ENCODE measurements at places on chromosomes 11 and 22. TPM values are rescaled to one million over a fixed set of nuclear protein-coding genes. Genes with fewer than 3 reads are reported as not detected.

GDPD4 gene
- 0.34 TPM for polyA plus RNA-seq

SHANK3 gene
- polyA plus RNA-seq = 10.2 TPM

CPT1A gene
- polyA plus RNA-seq = 29.1 TPM

GRCh38 chr11:92489826-92490399 lies 265.3 kb downstream of the FAT3 start:
- no peak for DNase-seq

GRCh38 chr22:50612528-50613221 lies 12.1 kb downstream of the MAPK8IP2 start:
- no peak for DNase-seq

DNA sequence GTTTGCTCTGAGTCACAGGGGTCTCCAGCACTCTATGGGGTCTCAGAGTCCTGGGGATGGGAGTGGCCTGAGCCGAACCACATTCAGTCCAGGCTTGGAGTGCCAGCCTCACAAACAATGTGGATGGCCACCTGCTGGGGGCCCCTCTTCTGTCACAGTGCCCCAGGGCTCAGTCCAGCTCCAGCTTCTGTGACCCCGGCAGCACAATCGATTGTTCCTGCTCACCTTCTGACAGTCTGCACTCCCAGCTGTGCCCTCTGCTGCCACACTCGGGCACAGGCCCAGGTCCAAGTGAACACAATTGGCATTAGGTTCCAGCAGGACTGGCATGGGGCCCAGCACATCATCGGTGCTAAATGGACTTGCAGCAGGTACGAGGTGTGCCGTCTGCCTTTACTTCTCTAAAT lies 84.8 kb downstream of the TP53I11 start:
- DNase-seq = no peak

DNA sequence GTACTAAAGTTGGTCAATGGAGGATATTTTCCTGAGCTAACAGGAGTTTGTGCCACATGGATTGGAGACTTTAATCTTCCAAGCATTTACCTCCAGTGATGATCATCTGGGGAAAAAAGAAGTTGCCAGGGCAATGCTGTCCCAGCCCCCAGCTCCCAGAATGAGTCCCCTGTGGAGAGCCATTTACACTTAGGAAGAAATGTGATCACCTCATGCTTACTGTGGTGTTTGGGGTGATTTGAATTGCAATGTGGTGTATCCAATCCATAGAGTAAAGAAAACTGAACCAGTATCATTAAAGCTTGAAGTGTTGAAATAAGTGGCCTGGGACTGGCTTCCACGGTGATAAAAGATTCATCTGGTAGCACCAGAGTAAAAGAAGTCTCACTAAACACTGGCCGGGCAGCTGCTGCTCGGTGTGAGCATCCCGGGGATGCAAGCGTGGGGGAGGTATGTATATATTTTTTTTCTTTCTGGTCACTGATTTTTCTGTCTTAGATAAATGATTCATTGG lies 117.2 kb upstream of the NTM start:
- DNase-seq = no peak

DNA sequence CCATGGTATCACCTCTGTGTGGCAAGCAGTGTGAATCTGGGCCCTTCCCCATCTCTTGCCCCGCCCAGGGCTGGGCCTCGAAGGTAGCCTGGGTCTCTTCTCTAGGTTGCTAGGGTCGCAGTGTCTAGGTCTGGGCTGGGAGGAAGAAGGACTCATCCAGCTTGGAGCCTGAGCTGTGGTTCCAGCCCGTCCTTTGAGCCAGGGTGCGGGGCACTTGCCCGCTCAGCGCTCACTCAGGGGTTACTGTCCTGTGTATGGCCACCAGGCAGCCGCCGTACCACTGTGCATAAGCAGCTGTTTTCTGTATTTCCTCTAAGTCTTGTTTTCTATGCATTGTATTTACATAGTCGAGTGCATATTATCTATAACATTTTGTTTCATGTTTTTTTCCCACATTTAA lies 160.9 kb downstream of the TBC1D22A start:
- no peak for DNase-seq

DNA sequence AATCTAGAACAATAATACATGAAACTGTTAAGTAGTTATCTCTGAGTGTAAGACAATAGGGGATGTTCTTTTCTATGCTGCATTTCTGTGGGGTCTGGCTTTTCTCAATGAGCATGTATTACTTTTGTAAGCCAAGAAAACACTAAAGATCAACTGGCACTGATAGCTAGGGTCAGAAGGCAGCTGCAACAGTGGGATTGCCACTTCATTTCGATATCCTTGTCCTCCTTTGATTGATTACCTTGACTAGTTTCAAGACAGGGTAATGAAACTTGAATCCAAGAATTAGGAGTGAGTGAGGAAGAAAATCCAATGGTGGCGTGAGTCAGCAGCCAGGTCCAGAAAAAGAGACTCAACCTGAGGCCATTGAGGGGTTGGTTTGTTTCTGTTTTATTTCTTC lies 46.5 kb downstream of the FEZ1 start:
- no peak for DNase-seq

GRCh38 chr22:35554297-35554845 lies 13.7 kb downstream of the RASD2 start:
- DNase-seq = no peak

GRCh38 chr11:116439361-116439677 lies 333.5 kb downstream of the BUD13 start:
- DNase-seq = no peak

Measured in left renal pelvis (tissue), 4 donors.